ENCODE measurements at places on chromosomes 4 and X.

DNA sequence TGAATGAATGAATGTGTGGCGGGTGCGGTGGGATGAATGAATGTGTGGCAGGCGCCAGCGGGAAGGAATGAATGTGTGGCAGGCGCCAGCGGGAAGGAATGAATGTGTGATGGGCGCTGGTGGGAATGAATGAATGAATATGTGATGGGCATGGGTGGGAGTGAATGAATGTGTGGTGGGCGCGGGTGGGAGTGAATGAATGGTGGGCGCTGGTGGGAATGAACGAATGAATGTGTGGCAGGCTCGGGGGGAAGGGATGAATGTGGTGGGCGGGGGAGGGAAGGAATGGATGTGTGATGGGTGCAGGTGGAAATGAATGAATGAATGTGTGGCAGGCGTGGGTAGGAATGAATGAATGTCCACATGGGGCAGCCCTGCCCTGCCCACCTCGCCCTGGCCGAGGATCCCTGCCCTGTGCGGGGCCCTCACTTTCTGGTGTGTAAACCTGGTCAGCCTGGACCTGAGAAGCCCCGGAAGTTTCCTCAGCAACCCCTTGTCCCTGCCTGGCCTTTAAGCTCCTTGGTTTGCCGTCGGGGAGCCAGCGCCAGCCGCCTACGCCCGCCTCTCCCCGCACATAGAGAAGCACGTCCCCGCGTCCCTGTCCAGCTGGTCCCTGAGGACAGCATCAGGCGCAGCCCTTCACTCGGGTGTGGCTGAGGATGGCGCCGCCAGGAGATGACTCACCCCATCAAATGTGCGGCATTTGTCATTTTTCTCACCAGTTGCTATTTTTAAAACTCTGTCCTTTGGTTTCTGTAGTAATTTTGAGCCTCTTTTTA is 112.8 kb upstream of the LRPAP1 start:
- DNase-seq: no peak

DNA sequence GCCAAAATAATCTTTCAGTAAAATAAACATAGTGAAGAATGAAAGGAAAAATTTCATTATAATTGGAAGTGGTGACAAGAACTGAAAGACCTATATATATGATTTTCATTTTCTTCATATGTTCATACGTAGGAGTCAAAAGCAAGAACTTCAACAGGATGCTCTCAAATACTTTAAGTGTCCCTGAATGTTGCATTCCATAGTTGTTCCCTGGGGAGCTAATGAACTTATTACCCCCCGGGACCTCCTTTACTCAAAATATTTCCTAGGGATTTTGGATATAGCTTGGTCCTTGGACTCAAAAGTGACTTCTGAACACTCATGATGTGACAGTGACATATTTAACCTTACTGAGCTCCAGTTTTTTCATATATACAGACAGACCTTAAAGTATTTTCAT is 44.9 kb upstream of the NDST4 start:
- DNase-seq: no peak

GRCh38 chrX:13662355-13662791 is 9.4 kb downstream of the TCEANC start:
- DNase-seq: peak; percentile 44

DNA sequence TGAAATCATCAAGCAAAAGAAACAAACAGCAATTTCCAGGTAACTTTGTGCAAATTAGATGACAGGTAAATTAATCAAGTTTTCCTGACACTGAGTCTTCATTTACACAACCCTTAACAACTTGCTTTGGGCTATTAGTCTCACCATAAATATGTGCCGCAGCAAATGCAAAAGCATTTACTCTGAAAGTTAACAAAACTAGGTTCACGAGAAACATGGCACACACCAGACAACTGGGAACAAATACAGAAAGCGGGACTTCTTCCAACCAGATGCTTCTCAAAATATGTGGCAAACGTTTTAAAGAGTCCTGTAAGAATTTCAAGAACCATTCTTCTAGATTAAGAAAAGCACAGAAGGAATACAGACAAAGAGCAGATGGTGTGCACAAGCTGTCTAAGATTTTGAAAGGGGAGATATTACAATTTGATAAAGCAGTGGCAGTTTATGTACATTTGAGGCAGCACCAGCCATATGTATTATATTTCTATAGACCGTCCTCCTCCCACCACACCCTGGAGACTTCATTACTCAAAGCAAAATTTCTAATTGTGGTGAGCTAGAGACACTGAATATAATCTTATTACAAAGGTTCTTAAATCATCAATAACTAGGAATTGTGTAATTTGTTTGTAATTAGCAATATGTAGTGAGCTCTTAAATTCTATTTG is 192.5 kb upstream of the ADAMTS3 start:
- DNase-seq: no peak

DNA sequence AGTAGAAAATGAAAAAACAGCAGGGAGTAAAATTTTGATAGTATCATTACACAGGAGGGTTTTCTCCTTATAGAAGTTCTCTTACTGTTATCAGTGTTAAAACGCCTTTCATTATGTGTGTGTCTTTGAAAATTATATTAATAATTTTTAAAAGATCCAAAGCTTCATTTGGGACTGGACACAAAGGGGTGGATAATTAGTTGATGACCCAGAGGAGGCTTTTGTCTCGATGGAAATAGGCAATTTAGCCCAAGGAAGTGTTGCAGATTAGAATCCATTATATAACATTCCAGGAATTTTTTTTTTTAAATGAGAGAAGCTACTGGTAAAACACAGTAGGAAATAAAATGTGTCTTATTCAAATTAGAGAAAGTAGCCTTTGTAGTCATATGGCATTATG is 1339.3 kb downstream of the FSTL5 start:
- no peak for DNase-seq

GRCh38 chr4:24372881-24373280 is 211.5 kb downstream of the DHX15 start:
- DNase-seq: no peak

- DNase-seq: no peak
Observed at GRCh38 chrX:44330227-44330626, 13.2 kb downstream of the EFHC2 start.

DNA sequence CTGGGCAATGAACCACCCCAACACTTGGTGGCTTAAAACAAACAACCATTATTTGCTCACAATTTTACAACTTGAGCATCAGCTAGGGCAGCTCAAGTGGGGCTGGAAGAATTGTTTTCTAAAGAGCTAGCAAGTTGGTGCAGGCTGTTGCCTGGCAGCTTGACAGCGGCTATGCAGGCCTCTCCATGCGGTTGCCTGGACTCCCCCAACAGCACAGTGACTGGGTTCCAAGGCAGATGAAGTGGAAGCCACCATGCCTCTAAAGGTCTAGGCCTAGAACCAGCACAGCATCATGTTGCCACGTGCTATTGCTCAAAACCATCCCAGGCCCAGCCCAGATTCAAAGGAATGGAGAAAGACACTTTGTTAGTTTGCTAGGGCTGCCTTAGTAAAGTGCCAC is 114.8 kb downstream of the BCOR start:
- no peak for DNase-seq

GRCh38 chr4:9880406-9881197 is 99.2 kb downstream of the DRD5 start:
- DNase-seq: peak; percentile 70

DNA sequence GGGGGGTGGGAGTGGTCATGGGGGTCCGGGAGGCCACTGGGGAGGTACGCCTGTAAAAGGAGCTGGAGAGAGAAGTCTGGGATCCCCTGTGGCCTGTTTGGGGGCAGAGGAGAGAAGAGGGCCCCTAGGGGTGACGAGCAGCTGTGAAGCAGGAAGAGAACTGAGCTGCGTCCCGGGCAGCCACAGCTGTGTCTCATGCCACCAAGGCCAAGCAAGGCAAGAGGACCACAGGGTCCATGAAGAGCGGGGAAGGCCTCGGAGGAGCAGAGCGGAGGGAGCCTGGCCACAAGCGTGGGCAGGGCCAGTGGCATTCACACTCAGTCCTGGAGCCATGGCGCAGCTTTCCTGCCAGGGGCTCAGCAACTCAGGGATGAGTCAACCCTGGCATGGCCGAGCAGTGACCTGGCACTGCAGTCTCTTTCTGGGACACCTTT is 13.6 kb upstream of the NAT8L start:
- no peak for DNase-seq

- no peak for DNase-seq
Observed at GRCh38 chr4:25100021-25100555, 60.2 kb downstream of the SEPSECS start.

DNA sequence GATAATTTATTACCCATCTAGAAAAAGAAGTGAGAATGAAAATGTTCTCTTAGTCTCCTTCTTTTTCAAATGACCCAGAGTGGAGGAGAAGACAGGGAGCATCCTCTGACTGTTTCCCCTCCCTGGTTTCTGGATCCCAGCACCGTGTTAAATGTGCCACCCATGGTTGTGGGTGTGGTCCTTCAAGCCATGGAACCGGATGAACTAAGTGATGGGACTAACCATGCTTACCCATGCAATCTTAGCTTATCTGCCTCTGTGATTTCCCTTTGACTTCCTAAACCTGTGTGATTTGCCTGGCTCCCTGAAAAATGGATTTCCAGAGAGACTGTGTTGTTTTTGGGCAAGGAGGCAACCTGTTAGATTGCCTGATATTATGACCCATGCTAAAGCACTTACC is 437.1 kb downstream of the MAGEB5 start:
- no peak for DNase-seq

DNA sequence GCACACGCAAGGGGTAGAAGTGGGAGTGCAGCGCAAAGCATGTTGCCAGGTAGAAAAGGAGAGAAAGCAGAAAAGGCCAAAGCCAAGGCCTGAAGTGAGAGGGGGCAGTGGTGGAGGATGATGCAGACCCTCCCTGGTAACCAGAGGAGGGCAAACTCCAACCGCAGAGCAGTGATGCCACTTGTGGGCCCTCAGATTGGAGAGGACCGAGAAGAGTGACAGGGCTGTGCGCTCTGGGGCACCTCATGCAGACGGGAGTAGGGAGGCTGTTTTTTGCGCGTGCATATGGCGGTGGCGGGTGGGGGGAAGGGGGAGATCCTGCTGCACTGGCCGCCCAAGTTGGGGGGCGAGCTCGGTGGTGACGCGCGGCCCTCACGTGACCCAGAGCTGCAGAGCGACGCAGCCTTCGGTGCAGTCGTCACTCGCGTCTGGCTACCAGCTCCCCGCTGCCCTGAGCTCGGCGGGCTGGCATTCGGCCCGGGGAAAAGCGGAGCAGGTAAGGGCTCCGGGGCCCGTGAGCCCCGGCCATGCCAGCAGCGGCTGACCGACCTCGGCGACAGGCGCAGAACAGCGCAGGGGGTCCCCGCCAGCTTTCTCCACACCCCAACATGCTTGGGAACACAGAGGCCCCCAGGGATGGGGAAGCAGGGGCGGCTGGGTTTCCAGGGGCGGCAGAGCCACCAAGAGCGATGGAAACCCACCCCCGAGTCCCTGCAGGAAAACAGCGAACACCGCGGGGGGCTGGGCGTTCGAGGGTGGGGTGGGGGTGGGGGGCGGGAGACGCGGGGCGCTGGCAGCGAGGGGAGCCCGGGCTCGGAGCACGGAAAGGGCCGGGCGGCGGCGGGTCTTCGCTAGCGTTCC is at the start of gene BEX3:
Gene BEX3 (plus strand): TSS at position 421 of the 861 bp plus-strand sequence. CDS start 984 bp downstream, outside the sequence.
- no peak for DNase-seq

GRCh38 chr4:152680988-152681603 is 1.3 kb upstream of the TMEM154 start:
- peak; percentile 92 for DNase-seq

- DNase-seq: no peak
Observed at GRCh38 chr4:38155589-38156294, 195.5 kb downstream of the PTTG2 start.

GRCh38 chrX:150429594-150429993 is 66.5 kb downstream of the MAMLD1 start:
- DNase-seq: peak; percentile 86

GRCh38 chrX:42809569-42809968 is 31.6 kb upstream of the PPP1R2C start:
- DNase-seq: no peak

DNA sequence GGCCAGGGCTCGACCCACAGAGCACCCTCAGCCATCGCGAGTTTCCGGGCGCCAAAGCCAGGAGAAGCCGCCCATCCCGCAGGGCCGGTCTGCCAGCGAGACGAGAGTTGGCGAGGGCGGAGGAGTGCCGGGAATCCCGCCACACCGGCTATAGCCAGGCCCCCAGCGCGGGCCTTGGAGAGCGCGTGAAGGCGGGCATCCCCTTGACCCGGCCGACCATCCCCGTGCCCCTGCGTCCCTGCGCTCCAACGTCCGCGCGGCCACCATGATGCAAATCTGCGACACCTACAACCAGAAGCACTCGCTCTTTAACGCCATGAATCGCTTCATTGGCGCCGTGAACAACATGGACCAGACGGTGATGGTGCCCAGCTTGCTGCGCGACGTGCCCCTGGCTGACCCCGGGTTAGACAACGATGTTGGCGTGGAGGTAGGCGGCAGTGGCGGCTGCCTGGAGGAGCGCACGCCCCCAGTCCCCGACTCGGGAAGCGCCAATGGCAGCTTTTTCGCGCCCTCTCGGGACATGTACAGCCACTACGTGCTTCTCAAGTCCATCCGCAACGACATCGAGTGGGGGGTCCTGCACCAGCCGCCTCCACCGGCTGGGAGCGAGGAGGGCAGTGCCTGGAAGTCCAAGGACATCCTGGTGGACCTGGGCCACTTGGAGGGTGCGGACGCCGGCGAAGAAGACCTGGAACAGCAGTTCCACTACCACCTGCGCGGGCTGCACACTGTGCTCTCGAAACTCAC is 3.6 kb downstream of the MID1IP1 start:
- DNase-seq: peak; percentile 36

GRCh38 chr4:38784141-38784540 is 1.4 kb upstream of the TLR10 start:
- no peak for DNase-seq

DNA sequence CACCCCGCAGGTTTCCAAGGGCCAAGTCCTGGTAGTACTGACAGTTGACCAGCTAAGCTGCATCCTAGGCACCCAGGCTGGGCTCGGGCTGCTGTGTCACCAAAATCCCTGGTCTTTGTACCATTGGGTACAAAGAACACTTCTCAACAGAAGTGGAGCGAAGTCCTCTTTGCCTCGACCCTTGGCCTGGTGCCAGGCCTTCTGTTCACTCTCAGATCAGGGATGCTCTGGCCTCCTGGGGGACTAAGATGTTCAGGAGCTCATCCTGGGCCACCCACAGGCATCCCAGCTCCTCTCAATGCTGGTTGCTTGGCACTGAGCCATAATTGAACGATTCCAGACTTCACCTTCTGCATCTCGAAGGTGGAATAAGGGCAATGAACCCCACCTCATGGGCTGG is 13.8 kb upstream of the SLC2A9 start:
- no peak for DNase-seq

- DNase-seq: no peak
Observed at GRCh38 chr4:119676101-119676500, 47.5 kb upstream of the PDE5A start.

GRCh38 chrX:41906515-41907187 is 16.7 kb downstream of the CASK start:
- peak; percentile 49 for DNase-seq

GRCh38 chrX:125394449-125394848 is 74.8 kb downstream of the TEX13C start:
- no peak for DNase-seq

- peak; percentile 19 for DNase-seq
Observed at GRCh38 chrX:83469551-83469950, 38.5 kb upstream of the POU3F4 start.

Measured in iris pigment epithelial cell (primary cell).